ENCODE measurements at places on chromosomes 16 and 17.
A peak's percentile ranks its signal among the peaks of the same experiment; 100 is the strongest.

DNA sequence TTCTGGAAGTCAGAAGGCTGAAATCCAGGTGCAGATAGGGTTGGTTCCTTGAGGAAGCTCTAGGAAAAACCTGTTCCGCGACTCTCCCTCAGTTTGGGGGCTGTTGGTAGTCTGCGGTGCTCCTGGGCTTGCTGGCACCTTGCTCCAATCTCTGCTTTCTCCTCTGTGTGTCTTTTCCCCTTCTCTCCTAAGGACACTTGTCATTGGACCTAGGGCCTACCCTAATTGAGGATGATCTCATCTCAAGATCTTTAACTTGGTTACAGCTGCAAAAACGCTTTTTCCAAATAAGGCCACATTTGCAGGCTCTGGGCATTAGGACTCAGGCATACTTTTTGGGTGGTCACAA, 12.9 kb upstream of the CACNG4 start:
- no peak for DNase-seq

- no peak for DNase-seq
Measured at GRCh38 chr17:28796062-28796461, 46.5 kb downstream of the FAM222B start.

GRCh38 chr16:30473231-30474073, 910 bp downstream of the ITGAL start:
- no peak for DNase-seq

- peak; percentile 47 for DNase-seq
Measured at GRCh38 chr16:84084570-84085270, 32.0 kb downstream of the MBTPS1 start.

DNA sequence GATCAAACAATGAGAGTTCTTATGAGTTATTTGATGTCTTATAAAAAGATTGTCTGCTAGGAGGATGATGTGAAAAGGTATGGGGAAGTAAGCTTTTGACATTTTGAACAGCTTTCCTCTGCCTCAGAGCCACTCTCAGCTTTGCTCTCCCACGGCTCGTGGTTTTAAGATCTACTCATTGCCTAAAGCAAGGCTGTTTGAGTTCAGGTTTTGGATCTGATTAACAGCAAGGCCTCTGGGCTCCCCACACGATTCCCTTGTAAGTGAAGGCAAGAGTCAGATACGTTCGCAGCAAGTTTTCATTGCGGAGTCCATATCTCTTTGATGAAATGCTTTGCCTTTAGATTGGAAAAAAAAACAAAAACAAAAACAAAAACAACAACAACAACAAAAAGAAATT, 515.0 kb upstream of the SALL1 start:
- DNase-seq = no peak

GRCh38 chr16:59514651-59515050, 780.5 kb upstream of the GOT2 start:
- DNase-seq = no peak

DNA sequence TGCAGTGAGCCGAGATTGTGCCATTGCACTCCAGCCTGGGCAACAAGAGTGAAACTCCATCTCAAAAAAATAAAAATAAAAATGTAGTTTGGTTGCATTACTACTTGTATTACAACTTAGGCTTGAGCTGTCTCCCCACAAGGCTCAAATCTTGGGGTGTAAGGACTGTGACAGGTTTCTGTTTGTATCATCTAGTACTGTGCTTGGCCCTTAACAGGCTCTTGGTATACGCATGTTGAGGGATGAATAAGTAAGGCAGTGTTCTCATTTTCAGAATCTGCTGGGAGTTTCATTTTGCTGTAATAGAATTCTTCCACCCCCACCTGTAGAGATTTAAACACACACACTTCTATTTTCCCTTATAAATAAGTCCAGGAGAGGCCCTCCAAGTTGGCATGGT, 289.4 kb upstream of the EEF2KMT start:
- DNase-seq = no peak
